ENCODE measurements at places on chromosomes 6 and 20. TPM values are rescaled to one million over a fixed set of nuclear protein-coding genes. Genes with fewer than 3 reads are reported as not detected.

DNA sequence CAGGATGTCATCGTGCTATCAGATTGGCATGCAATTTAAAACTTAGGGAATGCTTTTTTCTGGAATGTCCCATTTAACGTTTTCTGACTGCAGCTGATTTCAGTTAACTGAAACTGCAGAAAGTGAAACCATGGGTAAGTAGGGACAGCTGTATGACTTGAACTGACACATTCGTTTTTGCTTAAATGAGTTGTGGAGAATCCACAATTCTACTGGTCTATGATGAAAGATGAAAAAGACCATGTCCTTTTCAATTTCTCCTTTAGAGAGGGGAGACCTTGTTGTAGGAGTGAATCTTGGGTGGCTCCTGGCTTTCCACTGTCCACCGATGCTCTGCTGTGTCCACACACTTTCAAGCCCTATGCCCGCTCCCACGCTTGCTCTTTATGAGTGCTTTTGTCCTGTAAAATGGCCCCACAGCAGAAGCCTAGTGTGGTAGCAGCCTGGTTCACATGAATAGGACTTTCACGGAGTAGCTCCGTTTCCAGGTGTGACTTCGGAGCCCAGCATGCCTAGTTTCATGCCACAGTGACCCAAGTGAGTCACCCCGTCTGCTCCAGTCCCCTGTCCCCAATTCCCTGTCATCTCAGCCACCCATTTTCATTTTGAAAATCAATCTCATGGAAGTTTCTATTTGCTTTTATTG, 21.9 kb downstream of the DYNLT1 start:
- DNase-seq, result no peak

The HAO1 gene
- total RNA-seq, result 224 TPM

The CST2 gene
- total RNA-seq, result not detected

DNA sequence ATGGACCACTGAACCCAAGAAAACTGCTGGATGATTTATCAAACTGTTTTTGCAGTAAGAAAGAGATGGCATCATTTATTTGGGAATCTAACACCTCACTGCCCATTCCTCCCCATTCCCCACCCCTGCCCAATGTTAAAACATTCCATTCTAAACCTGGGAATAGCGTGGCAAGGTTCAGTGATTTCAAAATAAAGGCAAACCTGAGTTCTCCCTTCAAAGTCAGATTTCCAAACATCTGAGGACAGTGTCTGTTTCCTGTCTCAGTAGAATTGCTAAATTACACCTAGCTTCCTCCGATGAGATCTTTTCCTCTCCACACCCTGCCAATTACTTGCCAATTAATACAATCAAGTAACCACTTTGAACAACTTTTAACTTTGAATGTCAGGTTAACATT, 127.4 kb upstream of the ARMC2 start:
- no peak for DNase-seq

The IMPG1 gene
- total RNA-seq, result not detected

DNA sequence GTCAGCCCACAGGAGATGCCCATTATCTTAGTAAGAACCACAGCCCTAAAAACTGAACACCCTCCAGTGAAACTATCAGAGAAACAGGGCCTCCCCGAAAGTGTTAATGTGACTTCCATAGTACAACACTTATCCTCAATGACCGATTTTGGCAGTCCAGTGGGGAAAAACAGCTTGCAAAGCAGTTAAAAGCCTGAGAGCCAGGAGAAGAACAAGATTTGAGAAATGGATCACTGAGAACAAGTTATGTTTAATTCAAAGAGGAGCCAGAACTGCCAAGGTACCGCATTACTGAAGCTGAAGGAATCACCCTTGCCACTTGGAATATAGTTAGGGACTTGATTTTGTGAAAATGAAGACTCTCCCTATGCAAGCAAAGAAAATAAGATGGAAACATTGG, 236.9 kb downstream of the QKI start:
- no peak for DNase-seq

The BPIFA1 gene
- total RNA-seq, result not detected

- DNase-seq, result no peak
These were observed 1023.3 kb downstream of the EYS start for GRCh38 chr6:64683682-64684081.

- DNase-seq, result no peak
These were observed 11.5 kb downstream of the TAAR2 start for GRCh38 chr6:132612449-132613108.

GRCh38 chr6:166375013-166375412, 7.7 kb downstream of the MPC1 start:
- DNase-seq, result no peak

The ITCH gene
- 45.6 TPM for total RNA-seq

Data from left lobe of liver (tissue), 2 donors.